NCI-H774 (cell line): ENCODE measurements at places on chromosomes 5 and 9.
A peak's percentile ranks its signal among the peaks of the same experiment; 100 is the strongest.

DNA sequence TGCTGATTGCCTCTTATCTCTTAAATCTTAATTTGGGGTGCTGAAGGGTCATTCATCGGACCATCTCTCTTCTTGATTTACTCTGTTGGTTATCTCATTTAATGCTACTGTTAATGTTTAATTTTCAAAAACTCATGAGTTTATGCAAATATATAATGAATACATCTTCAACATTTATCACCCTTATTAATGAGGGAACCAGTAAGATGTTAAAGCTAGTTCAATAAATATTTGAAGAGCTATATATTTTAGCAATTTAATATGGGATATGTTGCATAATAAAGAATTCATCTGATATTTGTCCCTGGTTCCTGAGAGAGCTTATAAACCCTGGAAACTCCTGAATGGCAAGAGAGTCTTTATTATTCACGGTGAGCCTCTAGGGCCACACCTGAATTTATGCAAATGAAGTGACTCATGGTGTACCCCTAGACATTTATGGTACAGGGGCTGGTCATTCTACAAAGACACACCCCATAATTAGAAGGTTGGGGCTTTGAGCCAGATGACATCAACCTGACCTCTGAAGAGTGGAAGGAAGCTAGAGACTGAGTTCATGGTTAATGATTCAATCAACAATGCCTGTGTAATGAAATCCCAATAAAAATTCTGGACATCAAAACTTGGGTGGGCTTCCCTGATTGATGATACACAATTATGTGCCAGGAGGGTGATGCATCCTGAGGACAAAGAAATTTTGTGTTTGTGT, 339.5 kb upstream of the ZNF608 start:
- DNase-seq = no peak

DNA sequence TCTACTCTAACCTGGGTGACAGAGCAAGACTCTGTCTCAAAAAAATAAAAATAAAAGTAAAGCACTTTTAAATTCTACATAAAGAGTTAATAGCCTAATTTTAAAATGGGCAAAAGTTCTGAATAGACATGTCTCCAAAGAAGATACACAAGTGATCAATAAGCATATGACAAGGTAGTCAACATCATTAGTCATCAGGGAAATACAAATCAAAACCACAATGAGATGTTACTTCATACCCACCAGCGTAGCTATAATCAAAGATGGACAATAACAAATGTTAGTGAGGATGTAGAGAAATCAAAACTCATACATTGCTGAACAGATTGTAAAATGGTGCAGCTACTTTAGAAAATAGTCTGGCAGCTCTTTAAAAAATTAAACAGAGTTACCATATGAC, 64.1 kb downstream of the IQGAP2 start:
- DNase-seq = no peak

DNA sequence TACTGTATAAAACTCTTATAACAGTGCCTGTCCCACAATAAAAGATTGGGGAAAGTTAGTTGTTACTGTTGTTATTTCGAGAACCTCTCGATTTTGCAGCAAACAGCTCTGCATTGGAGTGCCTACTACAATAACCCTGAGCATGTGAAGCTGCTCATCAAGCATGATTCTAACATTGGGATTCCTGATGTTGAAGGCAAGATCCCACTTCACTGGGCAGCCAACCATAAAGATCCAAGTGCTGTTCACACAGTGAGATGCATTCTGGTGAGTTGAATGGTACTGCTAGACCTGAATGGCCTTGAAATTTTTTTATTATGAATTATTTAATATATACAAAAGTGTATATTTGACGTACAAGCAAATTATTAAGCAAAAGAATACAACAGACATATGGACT, 123.2 kb downstream of the TEX10 start:
- no peak for DNase-seq

DNA sequence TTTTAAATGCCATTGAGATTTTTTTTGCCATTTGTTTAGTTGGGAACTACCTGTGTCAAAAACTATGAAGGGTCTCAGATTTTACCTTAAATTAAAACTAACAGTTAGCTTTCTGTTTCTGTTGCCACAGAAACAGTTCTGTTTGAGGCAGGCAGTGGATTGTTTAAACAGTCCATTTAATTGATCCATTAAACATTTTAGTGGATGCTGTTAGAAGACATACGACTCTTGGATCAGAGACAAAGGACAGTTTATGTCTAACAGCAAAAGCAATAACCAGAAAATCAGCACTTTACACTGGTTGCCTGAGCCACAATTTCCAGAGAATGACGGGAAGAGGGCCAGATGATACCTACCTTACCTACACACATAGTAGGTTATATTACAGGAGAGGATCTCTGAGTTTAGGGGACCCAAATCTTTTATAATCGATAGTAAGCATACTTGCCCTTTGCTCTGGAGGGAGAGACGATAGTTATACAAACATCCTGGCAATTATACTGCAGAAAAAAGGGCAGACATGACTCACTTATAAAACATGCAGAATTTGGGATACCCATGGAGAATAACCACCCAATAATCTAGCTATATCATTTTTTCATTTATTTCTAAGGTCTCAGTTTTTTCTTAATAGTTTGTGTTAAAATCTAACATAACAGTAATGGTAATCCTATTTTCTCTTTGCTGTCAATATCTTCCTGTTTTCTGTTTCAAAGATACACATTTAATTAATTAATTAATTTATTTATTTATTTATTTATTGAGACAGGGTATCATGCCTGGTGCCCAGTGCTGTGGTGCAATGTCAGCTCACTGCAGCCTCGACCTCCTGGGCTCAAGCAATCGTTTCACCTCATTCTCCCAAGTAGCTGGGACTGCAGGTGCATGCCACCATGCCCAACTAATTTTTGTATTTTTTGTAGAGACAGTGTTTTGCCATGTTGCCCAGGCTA, 136.7 kb upstream of the TNFAIP8 start:
- DNase-seq = peak; percentile 28

GRCh38 chr5:75524591-75524990, 12.9 kb downstream of the POLK start:
- no peak for DNase-seq

GRCh38 chr9:111483858-111484571, at the start of gene ECPAS:
Gene ECPAS, minus strand, starts transcription at chr9:111484383. Its CDS starts 11,465 bp downstream, at chr9:111472918.
- peak; percentile 76 for DNase-seq

DNA sequence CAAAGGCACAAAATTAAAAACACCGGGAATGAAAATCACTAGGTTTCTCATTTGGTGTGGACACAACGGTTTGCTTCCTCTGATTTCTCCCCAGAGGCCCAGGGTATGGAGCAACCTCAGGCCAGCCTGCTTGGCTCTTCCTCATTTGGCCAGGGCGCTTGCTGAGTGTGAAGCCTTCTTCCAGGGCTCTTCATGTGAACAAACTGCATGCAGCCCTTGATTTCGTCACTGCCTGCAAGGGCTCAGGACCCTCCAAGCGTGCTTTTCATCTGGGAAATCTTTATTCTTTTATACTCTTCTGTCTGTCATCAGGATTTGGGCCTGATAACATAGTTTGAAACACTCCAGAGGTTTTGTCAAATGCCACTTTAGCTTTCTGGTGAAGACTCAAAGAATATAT, 122.6 kb upstream of the KLF4 start:
- no peak for DNase-seq

GRCh38 chr9:99070681-99071080, 34.2 kb upstream of the TGFBR1 start:
- no peak for DNase-seq

DNA sequence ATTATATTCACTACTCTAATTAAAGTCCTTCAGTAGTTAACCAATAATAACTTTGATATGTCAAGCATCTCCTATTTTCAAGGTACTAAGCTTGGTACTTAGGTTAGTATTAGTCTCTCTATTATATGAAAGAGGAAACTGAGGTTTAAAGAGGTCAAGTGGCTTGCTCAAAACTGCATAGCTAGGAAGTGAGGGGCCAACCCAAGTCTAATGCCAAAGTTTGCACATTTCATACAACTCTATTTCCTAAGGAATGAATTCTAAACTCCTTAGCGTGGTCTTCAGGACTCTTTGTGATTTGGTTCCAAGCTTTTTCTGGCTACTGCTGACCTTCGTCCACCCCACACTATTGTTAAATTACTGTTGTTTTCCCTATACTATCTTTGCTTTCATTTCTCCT, 9.9 kb upstream of the SHOC1 start:
- DNase-seq = no peak

GRCh38 chr9:137110911-137111787, 3.4 kb downstream of the DPP7 start:
- no peak for DNase-seq

DNA sequence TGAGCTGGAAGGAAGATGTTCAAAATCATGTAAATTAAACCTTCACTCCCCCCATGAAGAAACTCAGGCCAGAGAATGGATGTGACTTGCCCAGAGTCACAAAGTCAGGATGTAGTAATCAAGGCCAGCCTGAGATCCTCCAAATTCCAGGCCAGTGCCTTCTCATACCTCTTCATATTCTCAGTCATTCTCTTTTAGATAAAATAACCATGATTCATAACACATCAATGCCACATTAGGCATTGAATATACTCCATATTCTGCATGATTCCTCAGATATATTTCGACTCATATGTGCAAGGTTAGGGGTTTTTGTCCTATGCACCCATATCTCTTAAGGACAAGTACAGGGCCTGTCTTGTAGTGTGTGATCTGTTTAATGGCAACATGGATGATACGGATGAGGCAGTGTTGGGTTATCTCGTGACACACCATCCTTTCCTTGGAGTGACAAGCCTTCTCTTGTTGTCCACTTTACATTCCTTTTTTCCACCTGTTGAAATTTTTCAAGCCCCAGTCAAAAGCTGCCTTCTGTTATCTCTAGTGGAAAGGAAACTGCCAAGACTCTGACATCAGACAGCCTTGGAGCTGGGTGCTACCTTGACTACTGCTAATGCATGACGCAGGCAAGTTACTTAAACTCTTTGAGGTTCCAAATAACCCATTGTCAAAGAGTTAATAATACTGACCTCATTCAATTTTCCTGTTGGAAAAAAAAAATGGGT, 227.5 kb upstream of the NR4A3 start:
- DNase-seq = no peak

GRCh38 chr5:68592351-68592750, 376.8 kb downstream of the PIK3R1 start:
- DNase-seq = no peak

GRCh38 chr5:178768371-178769260, 38.2 kb upstream of the ZNF354A start:
- DNase-seq = no peak

- no peak for DNase-seq
Measured at GRCh38 chr5:1347571-1347970, 2.7 kb upstream of the CLPTM1L start.

GRCh38 chr9:114798780-114799427, 6.9 kb downstream of the TNFSF15 start:
- no peak for DNase-seq

GRCh38 chr5:59721741-59722140, 171.8 kb downstream of the PDE4D start:
- no peak for DNase-seq

DNA sequence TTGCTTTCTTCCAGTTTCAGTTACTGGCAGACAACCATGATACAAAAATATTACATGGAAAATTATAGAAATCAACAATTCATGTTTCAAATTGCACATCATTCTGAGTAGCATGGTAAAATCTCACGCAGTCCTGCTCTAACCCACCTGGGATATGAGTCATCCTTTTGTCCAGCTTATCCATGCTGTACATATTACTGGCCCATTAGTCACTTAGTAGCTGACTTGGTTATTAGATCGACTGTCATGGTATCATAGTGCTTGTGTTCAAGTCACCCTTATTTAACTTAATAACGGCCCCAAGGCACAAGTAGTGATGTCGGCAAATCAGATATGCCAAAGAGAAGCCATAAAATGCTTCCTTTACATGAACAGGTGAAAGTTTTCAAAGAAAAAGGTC, 41.2 kb downstream of the NADK2 start:
- DNase-seq = no peak

DNA sequence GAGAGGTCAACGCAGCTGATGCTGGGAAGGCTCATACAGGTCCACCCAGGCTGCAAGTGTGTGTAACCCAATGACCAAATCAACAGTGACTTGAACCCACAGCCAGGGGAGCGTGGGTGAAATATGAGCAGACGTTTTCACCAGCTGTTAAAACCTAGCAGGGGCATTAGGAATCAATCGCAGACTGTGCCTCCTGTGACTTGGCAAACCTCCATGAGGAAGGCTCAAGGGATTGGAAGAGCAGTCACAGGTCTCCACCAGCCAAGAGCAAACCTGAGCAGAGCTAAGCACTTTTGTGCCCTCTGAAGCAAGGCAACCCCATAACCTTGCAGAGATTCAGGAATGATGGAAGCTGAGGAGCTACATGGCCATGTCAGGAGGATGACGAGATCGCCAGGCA, 25.5 kb downstream of the INSYN2B start:
- no peak for DNase-seq

DNA sequence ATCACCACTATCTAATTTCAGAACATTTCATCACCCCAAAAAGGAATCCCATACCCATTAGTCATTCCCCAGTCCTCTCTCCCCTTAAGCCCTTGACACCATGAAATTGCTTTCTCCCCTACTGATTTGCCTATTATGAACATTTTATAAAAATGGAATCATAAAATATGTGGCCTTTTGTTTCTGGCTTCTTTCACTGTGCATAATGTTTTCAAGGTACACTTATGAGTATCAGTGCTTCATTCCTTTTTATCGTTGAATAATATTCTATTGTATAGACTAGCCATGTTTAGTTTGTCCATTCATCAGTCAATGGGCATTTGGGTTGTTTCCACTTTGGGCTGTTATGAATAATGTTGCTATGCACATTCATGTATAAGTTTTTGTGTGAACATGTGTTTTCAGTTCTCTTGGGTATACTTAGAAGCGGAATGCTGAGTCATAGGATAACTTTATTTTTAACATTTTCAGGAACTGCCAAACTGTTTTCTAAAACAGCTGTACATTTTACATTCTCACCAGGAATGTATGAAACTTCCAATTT, 40.4 kb upstream of the FGF1 start:
- no peak for DNase-seq

GRCh38 chr5:61253547-61253946, 78.5 kb upstream of the ZSWIM6 start:
- DNase-seq = no peak

GRCh38 chr9:79428422-79428821, 143.3 kb upstream of the TLE4 start:
- no peak for DNase-seq

DNA sequence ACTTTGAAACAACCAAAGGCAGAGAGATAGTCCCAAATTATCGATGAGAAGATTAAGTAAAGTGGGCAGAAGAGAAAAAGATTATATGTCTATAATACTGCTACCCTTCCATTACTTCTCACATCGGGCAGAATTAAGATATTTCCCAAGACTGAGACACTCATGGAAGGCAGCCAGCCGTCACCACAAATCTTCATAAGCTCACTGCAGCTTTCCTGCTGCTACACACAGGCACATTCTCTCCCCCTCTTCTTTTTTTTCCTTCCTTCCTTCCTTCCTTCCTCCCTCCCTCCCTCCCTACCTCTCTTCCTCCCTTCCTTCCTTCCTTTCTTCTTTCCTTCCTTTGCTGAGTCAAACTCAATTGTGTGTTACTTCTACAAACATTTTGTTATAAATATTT, 58.7 kb upstream of the SPATA31C2 start:
- no peak for DNase-seq
